ENCODE measurements at places on chromosomes 7 and 10.

DNA sequence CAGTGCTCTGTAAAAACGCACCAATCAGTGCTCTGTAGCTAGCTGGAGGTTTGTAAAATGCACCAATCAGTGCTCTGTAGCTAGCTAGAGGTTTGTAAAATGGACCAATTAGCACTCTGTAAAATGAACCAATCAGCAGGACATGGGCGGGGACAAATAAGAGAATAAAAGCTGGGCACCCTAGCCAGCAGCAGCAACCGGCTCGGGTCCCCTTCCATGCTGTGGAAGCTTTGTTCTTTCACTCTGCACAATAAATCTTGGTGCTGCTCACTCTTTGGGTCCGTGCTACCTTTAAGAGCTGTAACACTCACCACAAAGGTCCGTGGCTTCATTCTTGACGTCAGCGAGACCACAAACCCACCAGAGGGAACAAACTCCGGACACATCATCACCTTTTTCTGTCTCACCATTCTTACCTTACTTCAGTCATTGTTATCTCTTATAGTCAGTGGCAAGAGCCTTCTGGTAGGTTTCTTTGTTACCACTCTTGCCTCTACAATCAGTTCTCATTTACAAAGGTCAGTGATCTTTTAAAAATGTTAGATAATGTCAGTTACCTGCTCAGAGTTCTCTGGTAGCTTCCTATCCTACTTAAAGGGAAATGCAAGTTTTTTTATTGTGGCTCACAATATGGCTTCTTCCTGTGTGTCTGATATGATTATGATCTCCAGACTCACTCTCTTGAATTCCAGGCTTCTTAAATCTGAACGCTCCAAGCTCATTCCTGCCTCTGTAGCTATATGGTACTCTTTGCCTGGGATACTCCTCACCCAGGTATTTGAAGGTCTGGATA lies 4.5 kb downstream of the STAM start:
- DNase-seq: no peak

- DNase-seq: no peak
Measured at GRCh38 chr10:32951111-32951510, 6.9 kb downstream of the ITGB1 start.

DNA sequence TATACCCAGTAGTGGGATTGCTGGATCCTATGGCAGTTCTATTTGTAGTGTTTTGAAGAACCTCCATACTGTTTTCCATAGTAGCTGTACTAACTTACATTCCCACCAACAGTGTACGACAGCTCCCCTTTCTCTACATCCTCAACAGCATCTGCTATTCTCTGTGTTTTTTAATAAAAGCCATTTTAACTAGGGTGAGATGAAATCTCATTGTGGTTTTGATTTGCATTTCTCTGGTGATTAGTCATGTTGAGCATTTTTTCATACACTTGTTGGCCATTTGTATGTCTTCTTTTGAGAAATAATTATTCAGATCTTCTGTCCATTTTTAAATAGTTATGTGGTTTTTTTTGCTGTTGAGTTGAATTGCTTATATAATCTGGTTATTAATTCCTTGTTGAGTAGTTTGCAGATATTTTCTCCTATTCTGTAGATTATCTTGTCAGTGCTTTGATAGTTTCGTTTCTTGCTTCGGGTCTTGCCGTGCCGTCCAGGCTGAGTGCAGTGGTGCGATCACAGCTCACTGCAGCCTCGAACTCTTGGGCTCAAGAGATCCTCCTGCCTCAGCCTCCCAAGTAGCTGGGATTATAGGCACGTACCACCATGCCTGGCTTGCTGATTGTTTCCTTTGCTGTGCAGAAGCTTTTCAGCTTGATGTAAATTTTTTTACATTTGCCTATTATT lies 12.0 kb downstream of the MTG1 start:
- DNase-seq: no peak

DNA sequence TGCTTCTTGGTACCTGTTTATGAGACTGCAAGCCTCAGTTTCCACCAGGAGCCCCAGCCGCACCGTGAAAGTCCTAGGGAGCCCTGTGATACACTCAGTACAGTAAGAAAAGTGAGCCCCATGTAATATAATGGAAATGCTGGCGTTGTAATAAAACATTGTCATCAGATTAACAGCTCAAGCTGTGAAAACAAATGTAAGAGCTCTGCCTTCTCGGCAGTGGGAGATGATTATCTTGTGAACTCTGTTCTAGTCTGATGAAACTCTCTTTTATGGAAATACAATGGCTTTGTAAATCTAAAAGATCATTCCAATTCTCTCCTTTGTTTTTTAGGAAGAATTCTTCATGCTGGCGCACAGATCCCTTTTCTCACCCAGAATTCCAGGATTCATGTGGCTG lies 299.9 kb downstream of the ABCA13 start:
- DNase-seq: no peak

DNA sequence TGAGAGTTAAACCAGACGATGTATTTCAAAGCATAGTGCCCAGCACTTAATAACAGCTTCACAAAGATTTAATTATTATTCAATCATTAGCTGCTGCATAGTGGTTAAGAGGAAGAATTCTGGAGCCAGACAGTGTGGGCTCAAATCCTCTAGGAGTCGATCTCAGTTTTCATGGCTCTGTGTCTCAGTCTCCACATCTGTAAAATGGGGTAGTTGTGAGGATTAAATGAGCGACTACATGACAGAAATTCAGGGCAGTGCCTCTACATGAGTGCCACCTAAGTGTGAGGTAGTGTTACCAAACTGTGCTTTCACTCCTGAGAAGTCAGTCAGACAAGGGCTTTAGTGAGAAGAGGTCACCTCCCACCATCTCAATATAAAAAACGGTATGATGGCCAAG lies 81.7 kb upstream of the FGFR2 start:
- no peak for DNase-seq

GRCh38 chr10:111087331-111087756 lies 10.5 kb downstream of the ADRA2A start:
- no peak for DNase-seq

GRCh38 chr7:94507962-94508361 lies 1.6 kb upstream of the CASD1 start:
- no peak for DNase-seq

- no peak for DNase-seq
Measured at GRCh38 chr7:13850185-13850752, 139.2 kb downstream of the ETV1 start.

- peak; percentile 11 for DNase-seq
Measured at GRCh38 chr7:43260980-43261878, 148.8 kb downstream of the HECW1 start.

DNA sequence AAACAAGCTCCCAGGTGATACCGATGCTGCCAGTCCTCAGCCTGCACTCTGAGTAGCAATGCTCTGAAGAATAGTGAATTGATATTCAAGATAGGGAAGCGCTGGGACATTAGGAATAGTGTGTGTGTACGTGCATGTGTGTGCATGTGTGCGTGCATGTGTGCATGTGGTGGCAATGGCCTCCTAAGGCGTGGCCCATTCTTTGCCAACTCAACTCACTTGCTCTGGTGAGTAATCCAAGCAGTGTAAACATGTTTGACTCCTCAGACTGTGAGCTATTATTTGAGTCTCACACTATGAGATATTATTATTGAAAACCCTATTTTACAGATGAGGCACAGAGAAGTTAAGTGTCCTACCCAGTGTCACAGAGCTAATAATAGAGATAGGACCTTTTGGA lies 186.6 kb downstream of the RAB11FIP2 start:
- DNase-seq: no peak

DNA sequence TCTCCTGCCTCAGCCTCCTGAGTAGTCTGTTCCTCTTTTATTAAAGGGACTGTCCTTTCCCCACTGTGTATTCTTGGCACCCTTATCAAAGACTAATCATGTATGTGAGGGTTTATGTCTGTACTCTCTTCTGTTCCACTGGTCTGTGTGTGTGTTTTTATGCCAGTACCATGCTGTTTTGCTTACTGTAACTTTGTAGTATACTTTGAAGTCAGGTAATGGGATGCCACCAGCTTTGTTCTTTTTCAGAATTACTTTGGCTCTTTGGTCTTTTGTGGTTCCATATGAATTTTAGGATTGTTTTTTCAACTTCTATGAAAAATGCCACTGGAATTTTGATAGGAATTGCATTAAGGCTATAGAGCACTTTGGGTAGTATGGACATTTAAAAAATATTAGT lies 14.1 kb upstream of the AMZ1 start:
- no peak for DNase-seq

GRCh38 chr10:22988581-22989360 lies 60.9 kb downstream of the ARMC3 start:
- peak; percentile 14 for DNase-seq

DNA sequence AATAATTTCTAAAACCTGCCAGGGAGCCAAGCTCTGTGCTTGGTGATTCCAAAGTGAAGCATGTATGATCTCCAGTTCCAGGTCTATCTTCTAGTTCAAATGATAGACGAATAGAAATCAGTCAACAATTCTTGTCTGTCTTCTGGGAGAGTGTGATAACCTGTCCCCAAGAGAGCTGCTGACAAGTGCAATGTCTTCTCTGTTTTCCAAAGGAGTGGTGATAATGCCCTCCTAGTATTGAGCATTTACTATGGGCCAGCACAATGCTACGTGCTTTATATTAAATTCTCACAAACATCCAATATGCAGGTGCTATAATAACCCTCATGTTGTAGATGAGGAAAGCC lies 10.2 kb downstream of the MXI1 start:
- no peak for DNase-seq

DNA sequence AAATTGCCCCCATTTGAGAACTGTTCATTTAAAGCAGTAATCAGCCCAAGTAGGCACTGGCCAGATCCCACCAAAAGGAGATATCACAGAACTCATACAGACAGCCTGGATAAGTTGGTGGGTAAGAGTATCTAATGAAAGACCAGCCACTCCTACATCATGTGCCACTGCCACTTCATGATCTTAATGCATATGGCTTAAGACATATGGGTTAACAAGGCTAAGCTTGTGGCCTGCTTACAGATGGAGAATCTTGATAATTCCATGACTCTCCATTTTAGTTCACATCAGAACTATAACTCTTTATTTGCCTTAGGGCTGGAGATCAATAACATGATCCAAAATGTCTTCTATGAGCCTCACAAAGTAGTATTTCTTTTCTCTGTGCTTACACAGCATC lies 6.8 kb upstream of the IFIT1B start:
- no peak for DNase-seq

- no peak for DNase-seq
Measured at GRCh38 chr10:71391701-71392100, 5.0 kb upstream of the CDH23 start.

- DNase-seq: peak; percentile 33
Measured at GRCh38 chr10:6778992-6779701, 199.1 kb upstream of the PRKCQ start.

DNA sequence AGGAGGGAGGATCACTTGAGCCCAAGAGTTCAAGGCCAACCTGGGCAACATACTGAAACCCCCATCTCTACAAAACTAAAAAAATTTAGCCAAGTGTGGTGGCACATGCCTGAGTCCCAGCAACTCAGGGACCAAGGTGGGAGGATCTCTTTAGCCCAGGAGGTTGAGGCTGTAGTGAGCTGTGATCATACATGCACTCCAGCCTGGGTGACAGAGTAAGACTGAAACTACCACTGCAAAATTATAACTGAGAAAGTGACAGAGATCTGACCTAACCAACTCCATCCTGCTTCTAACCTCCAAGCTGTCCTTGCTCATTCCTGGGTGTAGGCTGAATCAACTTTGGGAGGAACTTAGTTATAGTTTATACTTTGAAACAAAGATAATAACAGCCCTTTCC lies 59.4 kb downstream of the HTR7 start:
- DNase-seq: no peak

GRCh38 chr10:123549761-123550454 lies 116.2 kb upstream of the GPR26 start:
- DNase-seq: no peak

DNA sequence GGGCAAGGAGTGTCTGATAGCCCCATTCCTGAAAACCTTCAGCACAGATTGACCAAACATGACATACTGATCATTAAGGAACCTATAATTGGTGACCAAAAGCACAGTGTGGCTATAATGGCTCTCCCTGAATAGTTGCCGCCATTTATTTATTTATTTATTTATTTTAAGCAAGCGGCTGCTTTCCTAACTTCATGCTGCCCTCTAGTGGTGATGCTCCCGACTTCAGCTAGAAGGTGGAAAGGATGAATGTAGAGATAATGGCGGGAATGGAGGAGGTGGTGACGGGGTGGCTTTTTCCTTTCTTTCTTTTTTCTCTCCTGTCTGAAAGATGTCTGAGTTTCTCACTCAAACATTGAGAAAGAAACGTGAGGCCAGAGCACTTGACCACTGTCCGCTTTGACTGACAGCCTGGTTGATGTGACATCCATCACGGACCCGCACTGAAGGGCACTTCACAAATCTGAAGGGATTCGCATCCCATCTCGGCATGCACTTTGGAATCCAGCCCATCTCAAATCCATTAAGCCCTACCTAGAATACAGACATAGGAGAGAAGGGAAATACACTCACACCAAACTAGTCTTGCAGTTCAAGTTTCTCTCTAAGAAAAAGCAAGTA lies 1090.1 kb downstream of the KCNMA1 start:
- peak; percentile 11 for DNase-seq

DNA sequence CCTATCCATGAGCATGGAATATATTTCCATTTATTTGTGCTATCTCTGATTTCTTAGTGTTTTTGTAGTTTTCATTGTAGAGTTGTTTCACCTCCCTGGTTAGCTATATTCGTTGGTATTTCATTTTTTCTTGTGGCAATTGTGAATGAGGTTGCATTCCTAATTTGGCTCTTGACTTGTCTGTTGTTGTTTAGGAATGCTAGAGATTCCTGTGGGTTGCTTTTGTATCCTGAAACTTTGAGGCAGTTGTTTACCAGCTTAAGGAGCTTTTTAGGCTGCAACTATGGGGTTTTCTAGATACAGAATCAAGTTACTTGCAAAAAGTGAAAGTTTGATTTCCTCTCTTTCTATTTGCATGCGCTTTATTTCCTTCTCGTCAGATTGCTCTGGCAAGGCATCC lies 304.7 kb upstream of the GRM3 start:
- no peak for DNase-seq

- DNase-seq: no peak
Measured at GRCh38 chr7:91876391-91877133, 3.9 kb downstream of the MTERF1 start.

- DNase-seq: no peak
Measured at GRCh38 chr10:11035301-11035991, 17.8 kb downstream of the CELF2 start.

DNA sequence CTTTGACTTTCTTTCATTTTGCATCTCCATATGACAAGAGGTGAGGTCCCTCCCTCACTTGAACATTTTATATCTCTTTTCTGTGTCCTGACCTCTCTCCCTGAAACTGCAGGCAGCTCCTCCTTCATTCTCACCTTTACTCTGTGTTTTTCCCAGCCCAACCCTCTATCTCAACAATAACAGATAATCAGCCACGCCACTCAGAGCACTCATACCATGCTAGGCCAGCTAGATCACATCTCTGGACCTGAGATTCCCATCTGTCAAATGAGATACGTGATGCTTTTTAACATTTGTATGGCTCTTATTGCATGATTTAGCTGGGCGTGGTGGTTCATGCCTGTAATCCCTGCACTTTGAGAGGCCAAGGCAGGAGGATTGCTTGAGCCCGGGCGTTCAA lies 63.1 kb upstream of the PDCD4 start:
- DNase-seq: no peak

GRCh38 chr10:131857156-131858117 lies 43.4 kb upstream of the PPP2R2D start:
- no peak for DNase-seq

Data from anterior cingulate cortex (tissue), 58 donors.